ENCODE measurements at places on chromosomes 16 and 17.

DNA sequence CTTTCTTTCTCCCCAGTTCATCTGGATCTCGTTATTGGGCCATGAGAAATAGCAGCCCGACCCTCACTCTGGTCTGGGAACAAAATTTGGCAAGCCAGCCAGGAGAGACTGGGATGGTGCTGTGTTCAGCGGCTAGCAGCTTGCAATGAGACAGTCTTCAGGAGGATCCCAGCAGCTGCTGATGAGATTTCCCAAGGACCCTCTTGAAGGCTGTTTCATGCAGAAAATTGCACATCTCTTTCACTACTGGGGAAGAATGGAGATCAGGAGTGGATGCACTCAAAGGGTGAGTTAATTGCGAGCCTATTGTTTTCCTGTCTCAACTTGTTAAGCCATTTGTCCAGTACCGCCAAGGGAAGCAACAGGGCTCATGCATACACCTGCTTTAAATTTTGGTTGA, 5.5 kb upstream of the COIL start:
- no peak for DNase-seq

- no peak for DNase-seq
These were observed 24.1 kb downstream of the BAIAP2 start for GRCh38 chr17:81059026-81059425.

DNA sequence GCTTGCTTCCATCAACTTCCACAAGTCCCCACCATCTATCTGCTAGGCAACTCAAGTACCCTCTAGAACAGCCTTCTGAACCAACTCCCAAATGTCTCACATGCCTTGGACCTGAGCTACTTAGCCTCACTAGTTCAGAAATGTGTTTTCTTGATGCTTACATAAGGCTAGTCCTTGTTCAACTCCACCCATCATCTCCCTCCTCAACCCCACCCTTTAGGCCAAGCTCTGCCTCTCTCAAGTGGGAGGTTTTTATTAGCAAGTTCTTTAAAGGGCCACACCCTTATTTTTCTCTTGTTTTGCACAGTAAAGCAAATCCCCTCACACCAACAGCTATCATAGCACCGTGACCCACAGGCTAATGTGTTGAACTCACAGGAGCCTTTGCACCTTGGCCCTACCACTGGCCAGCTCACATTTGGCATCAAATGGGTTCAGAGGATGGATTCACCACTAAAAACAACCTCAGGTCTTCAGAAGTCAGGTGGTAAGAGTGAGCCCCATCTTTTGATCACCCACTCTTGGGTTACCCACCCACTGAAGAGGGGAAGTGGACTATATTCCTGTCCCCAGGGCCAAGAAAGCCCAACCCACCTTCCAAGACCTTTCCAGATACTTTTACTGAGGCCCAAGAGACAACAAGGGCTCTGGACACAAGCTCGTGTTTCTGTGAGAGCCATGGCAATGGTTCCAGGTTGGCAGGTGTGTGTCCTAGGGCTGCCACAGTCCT, 12.2 kb downstream of the PIK3R5 start:
- DNase-seq, result no peak

DNA sequence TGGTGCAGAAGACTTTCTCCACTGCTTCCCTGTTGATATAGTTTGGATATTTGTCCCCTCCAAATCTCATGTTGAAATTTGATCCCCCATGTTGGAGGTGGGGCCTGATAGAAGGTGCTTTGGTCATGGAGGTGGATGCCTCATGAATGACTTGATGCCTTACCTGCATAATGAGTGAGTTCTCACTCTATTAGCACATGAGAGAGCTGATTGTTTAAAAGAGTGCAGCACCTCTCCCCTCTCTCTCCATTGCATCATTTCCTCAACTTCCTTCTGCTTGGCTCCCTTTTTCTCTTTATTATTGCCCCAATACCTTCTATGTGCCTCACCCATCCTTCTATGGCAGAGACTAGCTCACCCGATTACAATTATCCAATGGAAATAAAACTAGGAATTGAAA, 90.8 kb upstream of the COX10 start:
- no peak for DNase-seq

GRCh38 chr17:930258-930657, 49.3 kb downstream of the NXN start:
- DNase-seq, result no peak
